Stimulated activated CD4-positive, alpha-beta T cell treated with anti-CD3 and anti-CD28 coated beads, Interleukin-4, amount 100 ng/mL, for 4 hours (primary cell): ENCODE measurements at places on chromosomes 4 and X.

- DNase-seq: no peak
Observed at GRCh38 chr4:25821899-25822298, 40.9 kb downstream of the SEL1L3 start.

- DNase-seq: no peak
Observed at GRCh38 chr4:187993827-187994226, 1.7 kb upstream of the ZFP42 start.

DNA sequence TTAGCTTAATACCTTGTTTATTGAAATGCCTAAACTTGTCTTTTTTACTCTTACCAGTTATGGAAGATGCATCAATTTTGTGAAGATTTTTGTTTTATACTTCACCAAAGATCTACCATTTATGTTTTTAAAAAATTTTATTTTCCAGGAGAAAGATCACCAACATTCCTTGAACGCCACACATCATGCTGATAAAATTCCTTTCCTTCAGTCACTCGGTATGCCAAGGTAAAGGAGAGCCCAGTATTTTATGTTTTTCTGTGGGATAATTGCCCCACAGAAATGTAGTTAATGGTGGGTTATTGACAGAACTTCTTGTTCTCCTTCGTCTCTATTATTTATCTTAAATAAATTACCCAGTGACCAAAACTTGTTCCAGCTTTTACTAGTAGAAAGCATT is 217.0 kb downstream of the GC start:
- no peak for DNase-seq

DNA sequence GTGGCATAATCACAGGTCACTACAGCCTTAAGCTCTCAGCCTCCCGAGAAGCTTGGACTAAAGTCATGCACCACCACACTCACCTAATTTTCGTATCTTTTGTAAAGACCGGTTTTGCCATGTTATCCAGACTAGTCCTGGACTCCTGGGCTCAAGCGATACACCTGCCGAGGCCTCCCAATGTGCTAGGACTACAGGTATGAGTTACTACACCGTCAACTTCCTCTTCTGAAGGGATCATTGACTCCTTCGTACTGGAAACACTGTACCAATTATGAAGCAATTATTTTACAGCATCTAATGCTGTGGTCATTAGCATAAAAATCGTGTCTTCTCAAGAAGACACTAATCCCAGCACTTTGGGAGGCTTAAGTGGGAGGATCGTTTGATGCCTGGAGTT is 35.2 kb downstream of the PDS5A start:
- no peak for DNase-seq
